AG04449 (cell line): ENCODE measurements at places on chromosomes 1 and 21.

GRCh38 chr1:32273391-32274208 lies 18.3 kb upstream of the HDAC1 start:
- DNase-seq: no peak

- peak; percentile 29 for DNase-seq
Measured at GRCh38 chr1:184242507-184242943, 144.3 kb upstream of the C1orf21 start.

- DNase-seq: no peak
Measured at GRCh38 chr1:51439895-51440294, 79.2 kb downstream of the EPS15 start.

DNA sequence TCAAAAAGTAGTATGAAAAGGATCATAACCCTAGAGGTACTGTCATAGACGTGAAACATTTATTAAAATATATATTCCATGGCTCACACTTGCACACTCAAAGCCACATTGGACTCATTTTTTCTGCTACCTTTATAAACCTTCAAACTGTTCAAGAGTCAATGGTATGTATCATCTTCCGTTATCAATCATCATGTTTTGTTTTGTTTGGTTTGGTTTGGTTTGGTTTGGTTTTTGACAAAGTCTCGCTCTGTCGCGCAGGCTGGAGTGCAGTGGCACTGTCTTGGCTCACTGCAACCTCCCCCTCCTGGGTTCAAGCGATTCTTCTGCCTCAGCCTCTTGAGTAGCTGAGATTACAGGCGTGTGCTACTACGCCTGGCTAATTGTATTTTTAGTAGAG lies 1.8 kb downstream of the IFNAR2 start:
- DNase-seq: no peak

GRCh38 chr1:173856014-173856413 lies 11.8 kb downstream of the GAS5 start:
- no peak for DNase-seq

DNA sequence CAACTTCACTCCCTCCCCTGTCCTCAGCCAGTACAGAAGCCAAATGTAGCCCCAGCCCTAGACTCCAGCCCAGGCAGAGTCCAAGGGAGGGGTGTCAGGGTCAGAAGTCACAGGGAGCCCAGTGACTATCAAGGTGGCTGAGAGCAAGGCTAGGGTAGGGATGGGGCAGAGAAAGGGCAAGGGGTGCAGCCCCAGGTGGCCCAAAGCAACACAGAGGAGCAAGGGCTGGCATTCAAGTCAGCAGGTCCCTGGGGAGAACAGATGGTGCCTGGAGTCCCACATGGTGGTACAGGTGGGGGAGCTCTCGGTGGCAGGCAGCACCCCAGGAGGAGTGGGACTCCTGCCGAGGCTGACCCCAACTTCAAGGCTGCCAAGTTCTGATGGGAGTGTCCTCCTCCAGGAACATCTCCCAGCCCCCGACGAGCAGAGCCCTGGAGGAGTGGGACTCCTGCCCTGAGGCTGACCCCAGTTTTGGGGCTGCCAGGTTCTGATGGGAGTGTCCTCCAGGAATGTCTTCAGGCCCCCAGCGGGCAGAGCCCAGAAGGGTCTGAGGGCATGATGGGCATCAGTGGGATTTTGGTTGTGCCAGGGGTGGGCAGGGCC lies 3.7 kb upstream of the DVL1 start:
- no peak for DNase-seq
